OCI-LY7 (cell line): ENCODE measurements at places on chromosomes 16 and 17. TPM values are rescaled to one million over a fixed set of nuclear protein-coding genes. Genes with fewer than 3 reads are reported as not detected.

GRCh38 chr17:80002690-80003490, 32.8 kb downstream of the TBC1D16 start:
- no peak for DNase-seq

The EFCAB3 gene
- total RNA-seq = not detected in 2 replicates

GRCh38 chr17:62968445-62968923, 2.4 kb downstream of the TANC2 start:
- peak; percentile 85 for DNase-seq

DNA sequence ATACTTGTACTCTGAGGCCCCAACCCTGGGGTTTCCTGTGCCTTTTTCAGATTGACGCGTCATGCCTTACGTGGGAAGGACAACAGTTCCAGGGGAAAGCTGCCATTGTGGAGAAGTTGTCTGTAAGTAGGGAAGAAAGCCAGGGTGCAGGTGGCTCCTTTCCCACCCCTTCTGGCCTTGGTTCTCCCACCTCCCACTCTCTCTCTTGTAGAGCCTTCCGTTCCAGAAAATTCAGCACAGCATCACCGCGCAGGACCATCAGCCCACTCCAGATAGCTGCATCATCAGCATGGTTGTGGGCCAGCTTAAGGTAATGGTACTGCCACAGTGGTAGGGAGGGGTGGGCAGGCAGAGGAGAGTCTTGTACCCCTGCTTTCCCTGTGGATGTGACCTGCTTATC, 4.6 kb upstream of the EDC4 start:
- DNase-seq = no peak

The CRHR1 gene
- total RNA-seq = not detected in 2 replicates

DNA sequence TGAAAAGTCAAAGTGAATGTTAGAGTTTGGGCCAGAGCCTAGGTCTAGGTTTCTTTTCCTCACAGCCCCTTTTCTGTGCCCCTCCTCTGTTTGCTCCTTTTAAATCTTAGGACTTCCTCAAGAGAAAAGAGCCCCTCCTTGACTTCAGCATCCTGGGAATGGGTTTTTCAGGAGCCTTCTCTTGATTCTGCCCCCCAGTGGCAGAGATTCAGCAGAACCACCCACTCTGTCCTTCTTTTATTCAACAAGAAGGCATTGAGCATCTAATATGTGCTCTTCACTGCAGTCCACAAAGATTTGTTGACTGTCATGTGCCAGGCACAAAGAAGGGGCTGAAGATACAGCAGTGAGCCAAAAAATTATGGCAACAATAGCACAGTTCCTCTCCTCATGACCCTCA, 270.8 kb upstream of the CDH5 start:
- DNase-seq = no peak

DNA sequence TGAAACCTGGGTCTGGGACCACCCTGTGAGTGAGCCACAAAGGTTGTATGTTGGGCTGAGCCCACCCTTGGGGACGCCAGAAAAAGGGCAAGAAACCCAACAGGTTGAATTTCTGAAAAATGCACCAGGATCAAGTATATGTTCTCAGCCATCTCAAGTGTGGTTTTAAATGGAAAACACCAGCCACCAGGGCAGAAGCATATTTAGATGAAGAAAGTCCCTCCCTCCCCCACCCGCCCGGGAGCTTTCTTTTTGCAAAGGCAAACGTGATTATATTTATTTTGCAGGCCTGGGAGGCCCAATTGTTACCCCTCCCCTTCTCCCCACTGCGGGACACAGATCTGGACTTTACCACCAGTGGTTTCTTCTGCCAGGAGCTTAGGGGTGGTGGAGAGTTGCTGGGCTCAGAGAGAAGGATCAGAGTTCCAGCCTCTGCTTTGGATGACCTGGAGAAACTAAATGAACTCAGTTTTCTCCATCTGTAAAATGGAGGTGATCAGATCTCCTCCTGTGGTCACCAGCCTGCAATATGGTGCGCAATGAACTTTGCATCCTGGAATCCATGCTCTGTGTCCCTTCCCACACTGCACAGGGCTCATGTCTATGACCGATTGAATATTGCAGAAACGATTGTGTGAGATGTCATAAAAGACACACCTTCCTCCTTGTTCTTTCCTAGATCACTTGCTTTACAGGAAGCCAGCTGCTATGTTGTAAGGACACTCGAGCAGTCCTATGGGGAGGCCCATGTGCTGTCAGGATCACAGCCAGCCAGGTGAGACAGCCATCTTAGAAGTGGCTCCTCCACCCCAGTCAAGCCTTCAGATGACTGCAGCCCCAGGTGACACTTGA, 21.0 kb upstream of the NGFR start:
- no peak for DNase-seq

DNA sequence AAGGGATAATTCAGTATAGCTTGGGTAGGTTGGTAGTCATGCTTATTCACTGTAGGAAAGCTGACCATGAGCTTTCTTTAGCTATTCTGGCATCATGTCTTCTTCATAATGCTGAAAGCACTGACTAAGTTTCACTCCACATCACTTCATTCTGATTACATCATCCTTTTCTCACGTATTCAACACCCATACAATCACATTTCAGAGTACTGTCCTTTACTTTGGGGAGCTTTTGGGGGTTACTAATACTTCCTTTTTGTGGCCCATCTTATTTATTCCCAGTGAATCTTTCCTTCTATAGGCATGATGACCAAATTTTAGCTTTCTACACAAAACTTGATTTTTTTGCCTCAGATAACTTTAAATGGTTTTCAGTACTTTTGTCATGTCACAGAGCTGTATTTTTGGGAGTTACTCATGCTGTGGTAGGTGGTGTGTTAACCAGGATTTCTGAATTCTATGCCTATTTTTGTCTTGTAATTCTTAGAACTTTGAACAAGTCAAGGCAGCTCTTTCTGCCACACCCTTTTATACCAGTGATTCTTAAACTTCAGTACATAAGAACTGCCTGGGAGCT, 23.5 kb downstream of the TADA2A start:
- DNase-seq = no peak

GRCh38 chr17:607361-608147, 107.1 kb downstream of the VPS53 start:
- no peak for DNase-seq

The PRM1 gene
- not detected in 2 replicates for total RNA-seq

DNA sequence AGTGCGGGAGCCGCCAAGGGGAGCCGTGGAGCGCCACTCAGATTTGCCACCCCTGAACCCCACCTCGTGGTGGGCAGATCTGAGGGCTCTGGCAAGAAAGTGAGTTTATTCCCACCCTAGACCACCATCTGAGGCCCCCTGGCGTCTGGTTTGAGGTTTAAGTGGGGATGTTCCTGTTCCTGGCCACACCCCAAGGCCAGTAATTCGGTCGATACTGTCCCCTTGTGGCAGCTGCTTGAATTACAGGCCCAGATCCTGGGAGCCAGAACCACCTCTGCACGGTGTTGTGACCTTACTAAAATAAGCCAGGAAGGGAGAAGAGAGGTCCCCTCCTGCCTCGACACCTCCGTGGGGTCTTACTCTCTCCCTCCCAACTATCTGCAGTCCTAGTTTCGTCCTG, 3.3 kb upstream of the LAT start:
- DNase-seq = peak; percentile 39

GRCh38 chr17:73744411-73744810, 100.2 kb upstream of the SDK2 start:
- no peak for DNase-seq

The SCGB1C2 gene
- not detected in 2 replicates for total RNA-seq

GRCh38 chr16:48358419-48358818, 26.8 kb downstream of the SIAH1 start:
- no peak for DNase-seq
